Fibroblast of skin of right biceps (primary cell): ENCODE measurements at places on chromosomes 16 and 17.

- DNase-seq = no peak
Measured at GRCh38 chr17:77090476-77090875, 50.3 kb upstream of the SEC14L1 start.

GRCh38 chr16:1184156-1184868, 31.4 kb downstream of the CACNA1H start:
- no peak for DNase-seq

GRCh38 chr16:78212674-78213073, 113.2 kb downstream of the WWOX start:
- DNase-seq = no peak

DNA sequence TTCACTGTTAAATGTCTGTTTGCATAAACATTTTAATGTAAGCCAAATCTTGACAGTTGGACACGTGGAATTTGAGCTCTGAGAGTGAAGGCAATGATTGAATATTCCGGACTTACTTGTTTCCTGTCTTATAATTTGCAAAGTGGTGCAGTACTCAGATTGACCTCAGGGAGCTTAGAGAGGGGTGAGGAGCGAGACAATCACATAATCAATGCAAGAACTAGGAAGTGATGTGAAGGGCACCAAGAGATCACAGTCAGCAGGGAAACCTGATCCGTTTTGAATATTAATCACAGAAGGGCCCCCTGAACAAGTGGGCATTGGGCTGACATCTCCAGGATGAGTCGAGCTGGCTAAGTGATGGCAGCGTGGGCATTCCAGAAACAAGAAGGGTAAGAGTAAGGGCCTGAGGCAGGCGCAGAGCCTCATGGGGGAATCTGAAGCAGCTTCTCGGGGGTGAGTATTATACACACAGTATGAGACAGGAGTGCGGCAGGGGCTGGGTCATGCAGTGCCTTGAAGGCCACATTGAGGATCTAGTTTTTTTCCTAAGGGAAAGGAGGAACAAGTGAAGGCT, 26.1 kb downstream of the TEX2 start:
- DNase-seq = peak; percentile 15

DNA sequence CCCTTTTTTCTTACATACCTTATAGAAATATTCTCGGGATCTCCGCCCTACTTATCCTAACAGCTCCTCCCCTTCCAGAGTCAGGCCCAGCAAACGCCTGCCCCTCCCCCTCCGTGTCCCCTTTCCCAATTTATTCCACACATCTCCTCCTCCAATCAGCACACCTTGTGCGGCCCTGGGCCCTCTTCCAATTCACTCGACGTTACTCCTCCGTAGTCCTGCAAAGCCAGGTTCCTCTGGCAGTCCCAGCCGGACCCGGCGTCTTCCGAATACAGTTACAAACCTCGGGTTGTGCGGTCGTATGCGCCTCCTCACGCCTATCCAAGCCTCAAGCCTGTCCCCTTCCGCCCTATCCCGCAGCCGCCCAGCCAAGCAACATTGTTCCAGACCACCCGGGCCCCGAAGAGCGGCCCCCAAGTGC, 677 bp downstream of the CBX1 start:
- DNase-seq = peak; percentile 75

GRCh38 chr17:7414837-7415236, 5.3 kb upstream of the SPEM1 start:
- DNase-seq = no peak

GRCh38 chr17:64368277-64368676, 22.4 kb downstream of the PECAM1 start:
- DNase-seq = no peak

- DNase-seq = no peak
Measured at GRCh38 chr17:48062273-48062672, 14.1 kb downstream of the NFE2L1 start.

GRCh38 chr17:66549731-66550207, 247.4 kb downstream of the PRKCA start:
- peak; percentile 98 for DNase-seq

- no peak for DNase-seq
Measured at GRCh38 chr17:33811984-33812577, 443.0 kb upstream of the CCL2 start.

GRCh38 chr17:64054304-64054703, 33.9 kb upstream of the ICAM2 start:
- no peak for DNase-seq

DNA sequence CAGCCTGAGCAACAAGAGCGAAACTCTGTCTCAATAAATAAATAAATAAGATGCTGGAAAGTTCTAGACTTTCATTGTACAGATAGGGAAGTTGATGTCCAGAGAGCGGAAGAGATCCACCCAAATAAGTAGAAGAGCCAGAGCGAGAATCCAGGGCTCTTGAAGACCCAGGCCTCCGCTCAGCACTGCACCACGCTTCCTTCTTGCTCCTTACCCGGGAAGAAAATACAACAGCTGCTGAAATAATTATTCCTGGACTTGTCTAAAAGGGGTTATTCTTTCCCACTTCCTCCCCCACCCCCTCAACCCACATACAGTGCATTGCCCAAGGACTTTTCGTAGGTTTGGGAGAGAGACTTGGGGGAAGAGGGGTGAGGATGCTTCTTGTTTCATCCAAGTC, 26.7 kb downstream of the CDK5RAP3 start:
- DNase-seq = no peak

DNA sequence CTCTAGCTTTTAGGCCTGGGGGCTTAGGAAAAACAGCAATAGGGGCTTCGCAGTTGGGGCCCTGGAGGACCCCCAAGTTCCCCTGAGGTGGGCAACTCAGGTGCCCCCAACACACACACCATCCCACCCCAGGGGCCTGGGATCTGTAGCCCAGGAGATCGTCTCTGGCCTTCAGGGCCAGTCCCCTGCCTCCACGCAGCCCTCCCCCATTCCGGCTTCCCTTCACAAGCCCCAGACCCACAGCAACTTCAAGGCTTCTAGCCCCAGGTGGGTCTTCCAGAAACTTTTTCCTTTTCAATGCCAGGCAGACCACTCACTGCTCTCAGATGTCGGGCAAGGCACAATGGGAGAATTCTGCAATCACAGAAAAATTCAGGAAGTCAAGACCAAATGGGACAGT, 79.4 kb downstream of the C16orf78 start:
- DNase-seq = no peak

DNA sequence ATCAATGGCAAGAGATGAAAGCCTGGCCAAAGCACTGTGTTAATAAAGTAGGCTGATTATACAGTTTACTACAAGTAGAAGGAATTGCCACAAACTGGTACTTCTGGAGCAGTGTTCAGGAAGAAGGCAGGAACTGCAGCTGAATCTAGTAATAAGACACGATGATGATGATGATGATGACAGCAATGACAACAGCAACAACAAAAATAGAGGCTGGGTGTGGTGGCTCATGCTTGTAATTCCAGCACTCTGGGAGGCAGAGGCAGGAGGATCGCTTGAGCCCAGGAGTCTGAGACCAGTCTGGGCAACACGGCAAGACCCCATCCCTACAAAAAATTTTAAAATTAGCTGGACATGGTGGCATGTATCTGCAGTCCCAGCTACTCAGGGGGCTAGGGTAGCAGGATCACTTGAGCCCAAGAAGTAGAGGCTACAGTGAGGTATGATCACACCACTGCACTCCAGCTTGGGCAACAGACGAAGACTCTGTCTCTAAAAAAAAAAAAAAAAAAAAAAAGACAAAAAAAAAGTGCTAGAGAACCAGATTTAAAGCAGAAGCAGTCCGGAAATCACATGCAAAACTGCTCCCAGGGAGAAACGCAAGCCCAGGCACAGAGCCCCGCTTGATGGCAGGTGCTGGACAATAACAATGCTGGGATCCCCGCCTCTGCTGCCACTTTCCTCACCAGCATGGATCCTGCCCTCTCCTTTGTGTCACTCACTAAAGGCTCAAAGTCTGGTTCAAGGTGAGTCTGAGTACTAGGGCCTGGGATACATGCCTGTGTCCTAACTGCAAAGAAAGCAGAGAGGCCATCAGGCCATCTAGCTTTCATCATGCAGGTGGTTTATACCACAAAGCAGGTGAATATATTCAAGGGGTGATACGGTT, 44.8 kb downstream of the CPPED1 start:
- no peak for DNase-seq

- no peak for DNase-seq
Measured at GRCh38 chr17:60899115-60899514, 221.5 kb downstream of the BCAS3 start.

DNA sequence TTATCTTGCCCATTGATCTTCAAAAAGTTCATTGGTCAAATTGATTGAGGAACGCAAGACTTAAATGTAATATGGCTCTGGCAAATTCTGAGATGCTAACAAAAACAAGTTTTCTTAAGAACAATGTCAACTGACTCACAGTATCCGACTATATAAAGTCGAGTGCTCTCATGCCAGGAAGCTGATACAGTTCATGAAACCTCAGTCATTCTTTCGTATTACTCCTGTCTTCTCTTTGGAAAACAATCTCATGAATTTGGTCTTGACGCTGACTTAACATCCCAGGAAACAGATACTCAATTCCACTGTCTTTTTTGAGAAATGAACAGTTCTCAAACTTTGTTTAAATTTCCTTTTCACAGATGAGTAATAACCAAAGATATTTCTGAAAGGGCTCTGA, 704.9 kb downstream of the MAF start:
- DNase-seq = no peak

GRCh38 chr17:63406689-63407330, 39.3 kb downstream of the CYB561 start:
- DNase-seq = peak; percentile 89

DNA sequence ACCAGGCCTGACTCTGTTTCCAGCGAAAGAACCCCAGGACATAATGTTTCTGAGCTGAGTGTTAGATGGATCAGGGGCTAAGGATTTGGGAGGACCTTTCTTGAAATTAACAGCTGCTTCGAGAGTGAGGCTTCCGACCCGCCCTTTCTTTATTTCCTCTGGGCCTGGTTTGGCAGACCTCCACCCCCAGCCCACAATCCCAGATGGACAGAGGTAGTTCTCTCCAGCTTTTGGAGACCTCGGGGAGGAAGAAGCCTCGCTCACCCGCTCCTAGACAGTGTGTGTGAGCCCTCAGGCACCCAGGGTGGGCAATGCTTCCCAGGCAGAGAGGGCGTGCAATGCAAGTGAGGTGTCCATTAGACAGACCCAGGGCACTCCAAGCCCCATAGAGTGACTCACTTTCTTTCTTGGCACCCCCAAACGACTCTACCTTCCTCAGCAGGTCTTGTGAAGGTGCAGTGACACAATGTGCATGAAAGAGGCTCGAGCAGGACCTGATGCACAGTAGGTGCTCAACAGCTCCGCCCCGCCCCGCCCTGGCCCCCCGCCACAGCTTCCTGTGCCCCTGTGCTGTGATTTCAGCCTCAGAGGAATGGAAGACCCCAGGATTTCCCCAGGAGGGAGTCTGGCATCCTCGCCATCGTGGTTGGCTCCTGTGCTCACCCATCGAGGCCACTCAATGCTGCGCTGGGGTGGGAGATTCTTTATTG, 50.7 kb upstream of the TOB1 start:
- no peak for DNase-seq

- DNase-seq = no peak
Measured at GRCh38 chr16:69936252-69936651, 14.9 kb upstream of the CLEC18A start.

- no peak for DNase-seq
Measured at GRCh38 chr16:51439271-51439670, 288.2 kb upstream of the SALL1 start.

- no peak for DNase-seq
Measured at GRCh38 chr17:16212793-16213192, 2.5 kb downstream of the NCOR1 start.

DNA sequence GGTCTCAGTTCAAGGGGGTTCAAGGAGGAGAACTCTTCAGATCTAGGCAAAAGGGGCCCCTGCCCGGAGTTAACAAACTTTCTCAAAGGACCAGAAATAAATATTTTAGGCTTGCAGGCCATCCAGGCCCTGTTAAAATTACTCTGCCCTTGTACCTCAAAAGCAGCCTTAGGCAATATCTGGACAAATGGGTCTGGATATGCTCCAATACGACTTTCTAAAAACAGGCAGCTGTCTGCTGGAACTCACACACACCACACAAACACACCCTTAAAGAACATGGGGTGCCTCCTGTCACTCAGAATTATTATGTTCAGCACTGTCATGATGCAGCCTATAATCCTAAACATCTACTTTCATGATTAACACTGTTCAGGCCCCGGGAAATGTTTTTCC, 75.5 kb downstream of the TMEM132E start:
- no peak for DNase-seq

GRCh38 chr16:68086860-68087268, 1.7 kb downstream of the NFATC3 start:
- DNase-seq = no peak

- DNase-seq = peak; percentile 87
Measured at GRCh38 chr16:82995924-82996441, 369.2 kb downstream of the CDH13 start.

DNA sequence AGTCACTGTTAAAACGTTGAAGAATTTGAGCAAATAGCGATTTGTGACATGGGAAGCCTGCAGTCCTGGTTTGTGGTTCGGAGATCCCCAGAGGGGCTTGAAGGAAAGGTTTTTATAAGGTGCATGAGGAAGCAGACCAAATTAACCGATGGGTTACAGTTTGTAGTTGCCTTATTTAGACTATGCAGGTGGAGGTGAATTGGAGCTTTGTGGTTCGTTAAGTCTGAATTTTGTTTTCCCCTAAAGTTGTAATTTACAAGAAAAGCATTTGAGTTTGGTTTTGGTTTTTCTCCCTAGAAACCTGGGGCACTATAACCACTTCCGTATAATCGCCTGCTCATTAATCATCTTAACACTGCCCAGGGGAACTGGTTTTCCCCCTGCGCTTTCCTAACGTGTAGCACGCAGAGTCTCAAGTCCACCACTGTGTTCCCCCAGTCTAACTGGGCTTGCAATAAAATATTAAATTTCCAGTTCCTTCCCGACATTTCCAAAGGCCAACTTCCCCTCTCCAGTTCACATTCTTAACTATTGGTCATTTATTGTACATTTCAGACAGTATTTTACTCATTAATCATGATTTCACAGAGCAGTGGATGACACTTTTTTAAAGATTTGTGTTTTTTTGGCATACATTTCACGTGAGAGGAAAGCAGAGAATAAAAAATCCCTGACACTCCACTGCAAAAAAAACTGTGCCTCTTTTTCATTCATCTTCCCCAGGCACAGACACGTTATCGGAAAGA, 932 bp downstream of the ZNF267 start:
- peak; percentile 55 for DNase-seq

DNA sequence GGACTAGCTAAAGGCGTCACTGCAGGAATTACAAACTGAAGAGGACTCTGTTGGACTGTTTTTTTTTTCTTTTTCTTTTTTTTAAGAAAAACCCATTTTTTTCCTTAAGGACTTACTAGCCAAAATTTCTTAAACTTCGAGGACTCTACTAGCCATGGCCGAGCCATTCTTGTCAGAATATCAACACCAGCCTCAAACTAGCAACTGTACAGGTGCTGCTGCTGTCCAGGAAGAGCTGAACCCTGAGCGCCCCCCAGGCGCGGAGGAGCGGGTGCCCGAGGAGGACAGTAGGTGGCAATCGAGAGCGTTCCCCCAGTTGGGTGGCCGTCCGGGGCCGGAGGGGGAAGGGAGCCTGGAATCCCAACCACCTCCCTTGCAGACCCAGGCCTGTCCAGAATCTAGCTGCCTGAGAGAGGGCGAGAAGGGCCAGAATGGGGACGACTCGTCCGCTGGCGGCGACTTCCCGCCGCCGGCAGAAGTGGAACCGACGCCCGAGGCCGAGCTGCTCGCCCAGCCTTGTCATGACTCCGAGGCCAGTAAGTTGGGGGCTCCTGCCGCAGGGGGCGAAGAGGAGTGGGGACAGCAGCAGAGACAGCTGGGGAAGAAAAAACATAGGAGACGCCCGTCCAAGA, 878 bp downstream of the HEXIM1 start:
- peak; percentile 86 for DNase-seq

- DNase-seq = no peak
Measured at GRCh38 chr16:79839466-79840341, 239.2 kb upstream of the MAF start.

GRCh38 chr17:74217037-74217730, 3.8 kb downstream of the TTYH2 start:
- no peak for DNase-seq
